ENCODE measurements at places on chromosomes 4 and X.

GRCh38 chr4:14125375-14126129 is 498.0 kb upstream of the BOD1L1 start:
- no peak for DNase-seq

GRCh38 chrX:75156531-75156945 is 455 bp upstream of the ABCB7 start:
- no peak for DNase-seq

DNA sequence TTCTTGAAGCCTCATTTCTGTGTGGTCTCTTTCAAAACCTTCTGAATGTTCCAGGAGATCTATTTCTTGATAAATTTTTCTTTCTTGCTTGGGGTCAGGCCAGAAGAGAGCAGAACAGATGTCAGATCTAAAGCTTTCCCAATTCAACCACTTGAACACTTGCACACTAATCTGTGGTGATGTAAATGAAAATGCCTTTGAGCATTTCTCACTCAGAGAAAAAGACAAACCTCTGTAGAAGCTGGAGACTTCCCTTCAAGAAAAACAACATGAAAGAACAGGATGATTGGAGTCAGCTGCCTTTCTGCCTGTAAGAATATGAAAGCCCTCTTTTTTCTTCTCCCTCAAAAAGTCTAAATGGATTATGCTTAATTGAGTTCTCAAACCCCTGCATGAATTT is 11.2 kb downstream of the IGFBP7 start:
- DNase-seq = peak; percentile 24

GRCh38 chr4:181968371-181968770 is 274.8 kb upstream of the TENM3 start:
- DNase-seq = peak; percentile 16

- no peak for DNase-seq
Observed at GRCh38 chr4:134057356-134057755, 144.2 kb downstream of the PABPC4L start.

- DNase-seq = no peak
Observed at GRCh38 chr4:16136827-16137226, 53.0 kb upstream of the PROM1 start.

DNA sequence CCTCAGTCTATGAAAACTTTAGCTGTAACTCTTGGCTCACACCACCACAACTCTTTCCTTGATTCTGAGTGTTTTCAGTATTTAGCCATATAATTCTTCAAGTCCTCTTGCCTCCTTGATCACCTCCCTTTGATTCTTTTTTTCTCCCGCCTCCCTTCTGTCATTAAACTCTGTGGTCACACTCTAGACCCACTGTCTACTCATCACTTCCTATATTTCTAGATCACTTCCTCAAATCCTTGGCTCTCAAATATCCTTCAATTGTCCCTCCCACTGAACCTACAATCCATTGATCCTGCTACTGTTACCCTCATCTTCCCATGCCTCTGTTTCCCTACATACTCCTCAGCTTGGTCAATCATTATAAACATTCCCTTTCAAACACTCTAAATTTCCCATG is 12.4 kb upstream of the CXXC4 start:
- no peak for DNase-seq

- no peak for DNase-seq
Observed at GRCh38 chrX:73448379-73448778, 1.5 kb downstream of the CDX4 start.

DNA sequence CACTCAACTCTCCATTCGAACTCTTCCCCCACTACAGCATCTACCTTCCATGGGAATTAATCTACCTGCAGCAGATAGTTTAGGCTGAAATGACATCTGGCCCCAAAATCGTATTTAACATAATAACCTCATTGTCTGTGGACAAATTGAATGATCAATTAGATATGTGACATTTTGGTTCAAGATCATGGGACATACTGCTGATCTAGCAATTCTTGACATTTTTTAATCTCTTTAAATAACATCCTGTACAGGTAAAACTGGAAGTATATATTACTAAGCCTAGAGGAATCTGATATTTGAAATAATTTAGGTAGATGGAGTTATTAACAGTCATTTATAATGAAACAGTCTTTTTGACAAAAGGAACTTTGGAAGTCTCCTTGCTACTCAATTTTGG is 702.5 kb downstream of the NLGN4X start:
- no peak for DNase-seq

DNA sequence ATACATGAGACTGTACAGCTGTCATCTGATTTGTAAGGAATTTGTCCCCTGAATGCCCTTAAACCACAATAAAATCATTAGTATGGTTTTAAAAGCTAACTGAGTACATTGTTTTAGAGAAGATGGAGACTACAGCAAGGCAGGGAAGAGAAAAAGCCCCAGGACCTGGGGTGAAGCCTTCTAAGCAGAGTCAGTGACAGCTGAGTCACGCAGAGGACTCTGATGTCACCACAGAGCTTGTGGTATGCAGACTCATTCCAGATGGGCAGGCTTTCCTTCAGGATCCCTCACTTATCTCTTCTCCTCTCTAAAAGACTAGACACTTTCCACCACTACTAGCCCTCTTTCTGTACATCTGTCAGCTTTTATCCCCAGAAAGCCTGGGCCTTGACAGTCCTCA is 97.1 kb upstream of the ATOH1 start:
- no peak for DNase-seq

- DNase-seq = no peak
Observed at GRCh38 chr4:181427076-181427475, 816.1 kb upstream of the TENM3 start.

DNA sequence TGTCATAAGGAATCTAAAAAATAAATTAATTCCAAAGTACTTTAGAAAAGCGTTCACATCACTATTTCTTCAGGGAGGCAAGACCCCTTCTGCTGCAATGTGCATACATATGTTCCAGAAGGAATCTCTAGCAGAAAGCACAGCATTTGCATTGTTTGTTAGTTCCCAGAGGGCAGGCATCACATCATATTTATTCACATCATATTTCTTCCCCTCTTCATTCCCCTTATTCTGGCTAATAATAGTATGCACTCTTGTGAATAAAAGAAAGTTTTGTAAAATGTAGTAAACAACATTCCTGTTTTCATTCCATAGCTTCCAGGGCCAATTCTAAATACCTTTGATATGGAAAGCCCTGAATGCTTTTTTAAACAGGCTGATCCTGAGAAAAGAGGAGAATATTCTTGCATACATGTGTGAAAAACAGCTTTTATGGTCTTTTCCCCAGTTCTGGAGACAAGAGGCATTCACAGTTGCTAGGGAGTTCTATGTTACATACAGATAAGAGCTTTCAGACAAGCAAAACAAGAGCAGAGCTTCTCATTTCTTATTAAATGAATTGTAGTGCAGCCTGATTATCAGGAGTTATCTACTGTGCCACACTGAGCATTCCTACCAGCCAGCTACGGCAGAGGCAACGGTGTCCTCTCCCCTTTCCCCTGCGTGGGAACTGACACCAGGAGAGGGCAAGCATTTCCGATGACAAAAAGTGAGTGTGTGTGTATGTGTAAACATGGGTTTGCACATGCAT is 15.2 kb downstream of the GATB start:
- DNase-seq = no peak

DNA sequence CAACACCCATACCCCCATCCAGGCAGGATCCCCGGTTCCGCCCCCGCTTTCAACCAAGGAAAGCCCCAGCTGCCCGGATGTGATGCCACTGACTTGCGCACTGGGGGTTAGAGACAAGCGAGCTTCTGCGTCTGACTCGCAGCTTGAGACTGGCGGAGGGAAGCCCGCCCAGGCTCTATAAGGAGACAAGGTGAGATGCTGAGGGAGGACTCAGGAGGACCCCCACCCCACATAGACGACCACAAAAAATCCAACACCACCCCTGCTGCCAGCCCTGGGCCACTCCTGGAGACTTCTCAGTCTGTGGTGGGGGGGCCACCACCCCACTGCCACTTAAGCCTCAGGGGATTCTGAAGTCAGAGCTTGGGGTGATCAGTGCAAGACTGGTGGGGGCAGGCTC is at the start of gene MAGEA4:
TSS of gene MAGEA4 (plus strand) at position 110 of the 400 bp plus-strand sequence. CDS start 10,776 bp downstream, outside the sequence.
- DNase-seq = no peak

DNA sequence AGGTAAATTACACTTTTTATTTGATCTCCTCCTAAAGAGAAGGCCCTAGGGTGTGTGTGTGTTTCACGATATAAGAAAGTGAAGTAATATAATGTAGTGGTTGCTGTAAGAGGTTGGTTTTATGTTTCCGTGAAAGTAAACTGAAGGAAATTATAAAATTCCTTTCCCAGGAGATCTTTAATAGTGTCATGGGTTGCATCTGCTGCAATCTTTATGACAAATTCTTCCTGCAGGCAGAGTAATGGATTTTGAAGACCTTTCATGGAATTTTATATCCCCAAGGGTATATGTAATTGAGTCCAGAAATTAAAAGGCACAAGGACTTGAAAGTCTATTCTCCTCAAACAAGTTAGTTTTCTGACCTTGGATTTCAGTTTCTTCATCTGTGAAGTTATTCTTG is 538.6 kb downstream of the ANKRD50 start:
- DNase-seq = no peak

- peak; percentile 2 for DNase-seq
Observed at GRCh38 chrX:118975831-118976598, 1.6 kb downstream of the LONRF3 start.

GRCh38 chr4:2822461-2823300 is 21.0 kb upstream of the ADD1 start:
- DNase-seq = no peak

GRCh38 chr4:165556383-165556782 is 177.6 kb downstream of the CPE start:
- DNase-seq = no peak

DNA sequence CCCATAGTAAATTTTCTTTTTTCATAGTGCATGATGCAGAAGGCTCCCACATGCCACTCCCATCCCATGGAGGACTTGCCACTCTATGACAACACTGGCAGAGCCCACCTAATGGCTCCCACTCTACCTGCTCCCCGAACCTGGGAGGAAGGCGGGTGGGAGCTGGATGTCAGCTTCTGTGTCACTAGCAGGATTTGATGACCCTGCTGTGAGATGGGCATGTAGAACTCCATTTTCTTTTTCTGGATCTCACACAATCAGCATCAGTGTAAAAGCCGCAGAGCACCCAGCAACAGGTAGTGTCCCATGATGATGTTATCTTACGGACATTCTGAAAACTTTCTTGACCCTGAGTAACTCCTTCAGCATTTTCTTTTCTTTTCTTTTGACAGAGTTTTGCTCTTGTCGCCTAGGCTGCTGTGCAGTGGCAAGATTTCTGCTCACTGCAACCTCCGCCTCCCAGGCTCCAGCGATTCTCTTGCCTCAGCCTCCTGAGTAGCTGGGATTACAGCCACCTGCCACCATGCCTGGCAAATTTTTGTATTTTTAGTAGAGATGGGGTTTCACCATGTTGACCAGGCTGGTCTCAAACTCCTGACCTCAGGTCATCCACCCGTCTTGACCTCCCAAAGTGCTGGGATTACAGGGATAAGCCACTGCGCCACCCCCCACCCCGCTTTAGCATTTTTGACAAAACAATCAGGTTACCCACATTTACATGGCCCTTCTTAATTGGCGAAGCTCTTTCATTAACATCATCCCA is 15.0 kb upstream of the ADH1A start:
- no peak for DNase-seq

DNA sequence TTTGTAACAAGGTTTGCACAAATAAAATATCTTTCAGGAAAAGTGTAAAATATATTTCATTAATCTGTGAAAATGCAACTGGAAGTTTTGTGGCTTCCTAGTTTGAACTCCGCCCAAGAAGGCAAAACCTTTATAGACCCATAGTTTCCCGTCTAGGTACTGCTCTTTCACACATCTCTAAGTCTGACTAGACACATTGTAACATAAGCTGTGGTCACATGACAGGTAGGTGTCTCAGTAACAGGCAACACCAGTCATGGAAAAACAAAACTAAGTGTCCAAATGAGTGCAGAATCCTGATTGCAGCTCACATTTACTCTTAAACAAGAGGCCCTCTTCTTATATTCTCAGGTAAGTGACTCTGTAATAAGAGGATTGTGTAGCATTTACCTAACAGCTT is 55.6 kb downstream of the SNCA start:
- DNase-seq = no peak

GRCh38 chr4:145625677-145626622 is 6.8 kb downstream of the MMAA start:
- DNase-seq = no peak

DNA sequence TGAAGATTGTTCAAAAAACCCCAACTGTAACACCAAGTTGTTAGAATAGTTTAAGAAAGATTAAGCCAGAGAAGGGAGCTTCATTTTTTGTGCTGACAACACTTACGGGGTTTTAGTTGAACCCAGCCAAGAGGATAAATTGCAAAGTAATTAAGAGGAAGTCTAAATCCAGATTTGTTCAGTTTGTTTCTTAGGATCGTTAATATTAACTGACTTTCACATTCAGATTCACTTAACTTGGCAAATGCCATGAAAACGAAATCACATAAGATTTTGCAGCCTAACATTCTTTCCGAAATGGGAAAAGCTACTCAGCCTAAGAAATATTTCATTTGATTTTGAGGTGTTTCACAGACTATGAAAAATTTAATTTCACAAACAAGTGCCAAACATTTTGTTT is 511.3 kb downstream of the TRIML1 start:
- no peak for DNase-seq

DNA sequence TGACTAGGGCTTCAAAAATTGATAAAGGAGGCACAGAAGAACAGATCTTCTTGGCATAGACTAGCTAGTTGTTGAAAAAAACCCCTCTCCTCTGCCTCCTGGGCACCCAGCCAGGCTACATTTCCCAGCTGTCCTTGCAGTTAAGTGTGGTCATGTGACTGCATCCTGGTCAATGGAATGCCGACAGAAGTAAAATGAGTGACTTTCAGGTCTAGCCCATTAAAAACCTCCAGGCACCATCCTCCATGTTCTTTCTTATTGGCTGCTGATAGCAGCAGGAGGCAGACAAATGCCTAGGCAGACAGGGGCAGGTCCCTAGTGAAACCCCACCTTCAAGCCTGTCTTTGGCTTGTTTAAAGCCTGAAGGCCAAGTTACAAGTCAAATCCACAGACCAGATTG is 35.3 kb downstream of the ATXN3L start:
- peak; percentile 32 for DNase-seq

- DNase-seq = no peak
Observed at GRCh38 chr4:4888695-4889094, 29.2 kb downstream of the MSX1 start.

- DNase-seq = no peak
Observed at GRCh38 chr4:8762356-8762755, 109.3 kb downstream of the HMX1 start.

DNA sequence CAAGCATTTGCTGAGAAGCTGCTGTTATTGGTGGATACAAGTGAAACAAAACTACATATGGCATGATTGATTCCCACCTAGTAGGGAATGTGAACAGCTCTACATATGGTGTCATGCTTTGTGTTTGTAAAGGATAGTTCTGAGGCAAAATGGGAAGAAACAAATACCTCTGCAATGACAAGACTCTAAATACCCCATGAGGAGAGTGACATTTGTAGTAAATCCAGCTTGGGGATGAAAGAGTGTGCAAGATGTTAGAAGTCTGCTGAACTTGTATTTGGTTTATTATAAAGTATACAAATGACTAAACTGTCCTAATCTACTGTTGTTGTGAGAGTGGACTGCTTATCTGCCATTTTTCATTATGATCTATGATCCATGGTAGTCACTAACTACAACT is 120.8 kb upstream of the HS3ST1 start:
- no peak for DNase-seq

Data from NCI-H226 (cell line).